ENCODE measurements at places on chromosomes 12 and 14.

GRCh38 chr12:25322918-25323531, 72.3 kb upstream of the KRAS start:
- no peak for DNase-seq

GRCh38 chr12:32443491-32443890, 44.1 kb downstream of the FGD4 start:
- no peak for DNase-seq

DNA sequence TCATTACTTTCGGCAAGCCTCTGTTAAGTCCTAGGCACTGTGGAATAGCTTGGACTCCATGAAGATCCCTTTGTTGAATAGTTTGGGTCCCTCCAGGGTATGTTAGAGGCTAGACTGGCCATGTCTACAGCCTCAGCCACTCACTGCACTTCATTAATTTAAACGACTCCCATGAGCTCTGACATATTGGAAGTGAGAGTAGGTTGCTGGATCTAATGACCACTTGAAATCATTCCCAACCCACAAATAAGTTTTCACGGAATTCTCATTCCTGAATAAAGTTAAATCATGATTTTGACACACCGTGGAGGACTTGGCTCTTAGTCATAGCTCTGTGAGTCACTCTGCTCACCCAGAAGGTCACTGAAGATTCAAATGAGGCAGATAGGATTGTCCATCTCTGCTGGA, 21.4 kb upstream of the APPL2 start:
- no peak for DNase-seq

- peak; percentile 88 for DNase-seq
These were observed at the start of gene PRPF40B for GRCh38 chr12:49623142-49623904. PRPF40B (plus strand) TSS chr12:49623561; CDS start chr12:49623591, 30 bp downstream.

DNA sequence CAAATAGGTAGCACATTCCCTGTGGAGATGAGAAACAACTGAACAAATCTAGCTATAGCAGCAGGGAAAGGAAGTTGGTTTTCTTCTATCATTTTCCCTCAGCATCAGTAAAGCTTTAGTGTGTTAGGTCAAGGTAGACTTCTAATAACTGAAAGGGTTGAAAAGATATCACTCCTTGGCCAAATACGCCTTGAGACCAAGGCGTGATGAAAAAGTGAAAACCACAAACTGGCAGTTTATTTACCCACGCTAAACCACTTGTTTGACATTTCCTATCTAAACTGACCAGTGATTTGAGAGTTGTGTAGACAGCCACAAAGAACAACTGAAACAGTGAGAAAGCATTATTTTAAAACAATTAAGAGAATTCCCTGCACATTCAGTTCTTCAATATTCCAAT, 99.6 kb upstream of the SOX5 start:
- no peak for DNase-seq

DNA sequence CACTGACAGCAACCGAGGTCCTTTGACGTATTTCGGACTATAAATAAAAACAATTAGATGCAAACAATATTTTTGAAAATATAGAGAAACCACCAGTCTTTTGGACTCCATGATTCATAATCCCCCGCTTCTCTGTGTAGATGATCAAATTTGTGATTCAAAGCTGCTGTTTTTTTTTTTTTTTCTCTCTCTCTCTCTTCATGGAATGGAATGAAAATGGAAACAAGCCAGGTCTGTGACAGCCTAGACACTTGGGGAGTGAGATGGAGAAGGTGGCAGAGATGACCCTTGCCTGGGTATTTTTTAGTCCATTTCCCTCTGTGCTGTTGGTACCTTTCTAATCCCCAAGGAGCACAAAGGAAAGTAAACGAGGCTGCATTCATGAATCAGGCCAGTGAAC, 248.5 kb downstream of the GLT1D1 start:
- DNase-seq: no peak

GRCh38 chr12:114812858-114813761, 129.1 kb upstream of the TBX3 start:
- no peak for DNase-seq

- DNase-seq: no peak
These were observed 51.1 kb downstream of the BRMS1L start for GRCh38 chr14:35877276-35877675.

GRCh38 chr12:124939421-124940142, 25.1 kb upstream of the UBC start:
- peak; percentile 91 for DNase-seq

DNA sequence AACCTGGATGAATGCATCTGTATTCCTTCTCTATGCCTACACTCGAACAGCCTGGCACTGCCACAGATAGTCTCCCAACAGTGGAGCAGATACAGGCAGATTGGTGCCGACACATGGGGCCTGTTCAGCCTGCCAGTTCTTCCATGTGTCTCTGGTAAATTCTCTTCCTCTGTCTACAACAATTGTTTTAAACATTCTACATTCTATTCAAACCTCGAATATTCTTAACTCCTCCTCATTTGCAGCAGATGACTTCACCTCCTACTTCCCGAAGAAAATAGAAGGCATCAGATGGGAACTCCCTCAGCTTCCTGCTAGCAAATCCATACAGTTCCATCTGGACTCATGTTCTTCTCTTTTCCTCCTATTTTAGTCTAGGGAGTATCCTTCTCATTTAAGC, 43.1 kb upstream of the OTOGL start:
- no peak for DNase-seq

DNA sequence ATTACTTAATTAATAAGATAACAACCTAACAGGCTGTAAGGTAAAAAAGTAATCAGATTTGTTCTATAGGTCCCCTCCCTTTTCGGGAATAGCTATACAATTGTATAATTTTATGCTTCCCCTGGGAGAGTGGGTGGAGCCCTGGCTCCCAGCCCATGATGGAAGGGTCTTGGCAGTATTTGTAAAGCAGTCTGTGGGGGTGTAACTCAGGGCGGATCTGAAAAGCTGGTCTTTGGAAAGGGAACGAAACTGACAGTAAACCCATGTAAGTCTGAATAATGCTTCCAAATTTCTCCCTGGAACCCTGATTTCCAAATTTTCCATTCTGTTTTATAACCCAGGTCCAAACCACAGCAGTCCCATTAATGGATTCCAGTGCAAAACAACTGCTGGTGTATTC, 110.4 kb downstream of the DAD1 start:
- DNase-seq: no peak

DNA sequence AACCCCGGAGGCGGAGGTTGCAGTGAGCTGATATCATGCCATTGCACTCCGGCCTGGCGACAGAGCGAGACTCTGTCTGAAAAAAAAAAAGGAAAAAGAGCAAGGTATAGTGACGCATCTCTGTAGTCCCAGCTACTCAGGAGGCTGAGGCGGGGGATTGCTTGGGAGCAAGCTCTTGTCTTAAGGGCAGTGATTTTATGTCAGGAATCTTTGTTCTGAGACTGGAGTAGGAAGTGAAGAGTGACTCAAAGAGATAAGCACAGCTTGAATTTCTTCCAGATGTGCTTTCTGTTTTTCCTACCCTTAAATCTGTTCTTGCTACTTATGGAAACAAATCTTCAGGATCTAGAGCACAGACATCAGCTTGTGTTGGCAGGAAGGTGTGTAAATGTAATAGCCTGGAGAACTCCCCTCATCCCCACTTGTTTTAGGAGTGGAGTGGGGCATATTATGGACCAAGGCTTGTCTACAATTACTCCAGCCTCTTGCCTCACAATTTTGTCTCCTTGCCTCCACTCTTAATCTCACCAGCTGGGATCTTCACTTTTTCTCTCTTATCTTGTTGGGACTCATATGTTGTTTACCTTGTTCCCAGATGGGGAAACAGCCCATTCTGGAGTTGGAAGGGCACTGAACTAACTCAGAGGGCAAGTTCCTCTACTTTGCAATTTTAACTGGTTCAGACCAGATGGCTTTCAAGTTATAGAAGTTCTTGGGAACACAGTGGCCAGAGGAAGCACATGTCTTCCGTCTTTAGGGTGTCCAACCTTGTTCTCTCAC, 7.5 kb downstream of the TMED2 start:
- no peak for DNase-seq

DNA sequence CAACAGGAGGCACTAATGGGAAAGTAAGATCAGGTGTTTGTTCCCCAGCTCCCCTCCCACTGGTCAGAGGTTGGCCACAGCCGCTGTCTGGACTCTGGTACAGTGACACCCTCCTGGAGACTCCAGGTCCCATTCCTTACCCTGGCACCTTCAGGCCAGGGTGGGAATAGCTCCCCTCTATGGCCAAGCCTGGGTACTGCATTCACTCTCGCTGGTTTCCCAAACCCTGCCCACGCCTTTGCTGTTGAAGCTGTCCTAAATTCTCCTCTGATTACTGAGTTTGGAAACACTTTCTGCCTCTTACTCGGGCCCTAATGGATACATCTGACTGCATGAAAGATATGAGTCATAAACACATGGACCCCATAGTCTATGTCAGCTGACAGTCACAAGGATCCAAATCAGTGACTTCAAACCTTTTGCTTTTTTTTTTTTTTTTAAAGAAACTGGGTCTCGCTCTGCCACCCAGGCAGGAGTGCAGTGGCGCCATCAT, 17.9 kb downstream of the HRK start:
- peak; percentile 23 for DNase-seq

All from stimulated activated CD4-positive, alpha-beta T cell treated with anti-CD3 and anti-CD28 coated beads, Interleukin-15, amount 100 ng/mL, for 24 hours (primary cell).